ENCODE measurements at places on chromosomes 5 and 9.

DNA sequence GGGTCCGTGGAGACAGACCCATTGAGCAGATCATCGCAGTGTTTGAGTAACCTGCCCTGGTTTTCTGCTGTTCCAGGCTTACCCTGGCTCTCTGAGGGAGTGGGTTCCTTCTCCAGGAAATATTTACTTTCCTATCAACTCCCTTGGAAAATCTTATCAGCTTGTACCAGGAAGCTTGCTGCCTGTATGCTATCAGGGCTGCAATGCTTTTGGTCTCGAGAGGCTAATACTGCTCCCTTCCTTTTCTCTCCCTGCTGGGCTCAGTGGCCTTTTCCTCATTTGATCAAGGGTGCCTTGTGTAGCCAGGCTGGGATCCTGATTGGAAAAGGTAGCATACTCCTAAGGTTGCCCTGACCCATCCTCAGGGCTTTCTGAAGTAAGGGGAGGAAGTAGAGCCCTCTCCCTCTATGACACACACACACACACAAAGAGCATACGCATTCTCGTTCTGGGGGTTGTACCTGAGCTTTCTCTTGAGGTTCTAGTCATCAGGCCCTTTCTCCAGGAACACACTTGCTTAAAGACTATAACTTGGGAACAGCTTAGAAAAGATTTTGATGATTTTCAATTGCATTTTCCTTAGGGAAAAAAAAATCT lies 41.6 kb downstream of the CYSTM1 start:
- no peak for DNase-seq

DNA sequence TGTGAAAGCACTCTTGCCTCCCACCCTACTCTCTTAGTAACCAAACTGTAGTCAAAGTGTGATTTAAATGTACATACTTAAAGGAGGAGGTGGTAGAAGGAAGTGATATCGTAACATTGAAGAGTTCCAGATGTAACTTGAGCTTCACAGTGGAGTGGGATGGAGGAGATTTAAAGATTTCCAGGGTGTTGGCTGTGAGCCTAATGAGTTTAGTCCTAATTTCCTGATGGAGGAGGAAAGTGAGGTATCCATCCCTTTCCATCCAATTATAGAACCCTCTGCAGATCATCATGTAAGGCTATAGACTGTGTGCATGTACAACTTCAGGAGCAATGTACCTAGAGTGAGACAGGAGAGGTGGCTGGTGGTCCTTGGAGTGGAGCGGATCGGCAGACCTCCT lies 1163.9 kb upstream of the SEMA6A start:
- DNase-seq, result no peak

DNA sequence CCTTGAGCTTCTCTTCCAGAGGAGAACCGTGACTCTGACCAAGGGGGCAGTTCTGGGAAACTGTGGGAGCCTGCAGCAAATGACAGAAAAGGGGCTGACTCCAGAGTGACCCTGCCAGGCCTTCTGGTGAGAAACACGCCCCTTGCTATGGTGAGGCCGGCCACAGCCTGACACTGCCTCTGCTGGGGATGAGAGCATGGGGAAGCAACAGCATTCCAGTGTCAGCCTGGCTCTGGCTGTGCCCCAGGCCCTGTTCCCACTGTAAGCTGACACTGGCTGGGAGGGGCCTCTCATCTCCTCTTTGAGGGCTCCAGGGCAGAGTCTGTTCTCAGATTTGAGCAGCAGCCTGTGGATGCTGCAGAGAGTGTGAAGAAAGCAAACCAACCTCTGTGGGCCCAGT lies 180.0 kb upstream of the IL12B start:
- DNase-seq, result no peak

GRCh38 chr9:79001012-79001411 lies 570.8 kb upstream of the TLE4 start:
- DNase-seq, result no peak

DNA sequence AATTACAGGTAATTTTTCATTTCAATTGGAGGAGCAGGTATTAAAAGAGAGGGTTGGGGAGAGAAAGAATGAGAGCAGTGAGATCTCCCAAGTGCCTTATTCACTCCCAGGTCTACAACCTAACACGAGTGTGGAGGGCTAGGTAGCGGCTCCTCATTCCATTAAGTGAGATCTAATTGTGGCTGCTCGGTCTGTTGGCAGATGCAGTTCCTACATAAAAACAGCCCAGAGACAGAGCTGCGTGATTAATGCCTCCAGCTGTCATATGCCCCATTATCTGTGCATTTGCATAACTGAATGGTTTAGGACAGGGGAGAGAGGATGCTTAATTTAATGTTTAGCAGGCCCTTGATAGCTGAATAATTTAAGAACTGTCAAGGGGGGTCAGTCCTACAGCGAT lies 100.5 kb downstream of the PSAT1 start:
- DNase-seq, result no peak

- DNase-seq, result no peak
Measured at GRCh38 chr9:98652741-98653140, 56.0 kb downstream of the GABBR2 start.

DNA sequence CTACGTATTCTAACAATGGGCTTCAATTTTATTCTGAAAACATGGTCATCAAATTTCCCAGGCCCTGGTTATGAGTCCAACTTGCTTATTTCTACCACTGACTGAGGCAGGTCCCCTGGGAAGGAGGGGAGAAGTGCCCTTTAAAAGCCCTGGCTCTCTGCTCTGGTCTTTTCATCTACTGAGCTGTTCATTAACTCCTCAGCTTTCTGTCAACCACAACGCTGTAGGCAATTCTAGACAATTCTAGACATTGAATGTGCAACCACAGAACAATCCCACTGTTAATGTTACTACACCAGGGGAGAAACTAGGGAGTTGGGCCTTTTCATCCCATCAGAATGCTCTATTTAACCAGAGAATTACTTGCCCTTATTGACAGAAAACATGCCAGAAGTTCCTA lies 10.0 kb downstream of the MOCS2 start:
- no peak for DNase-seq

GRCh38 chr9:123002754-123003153 lies 30.7 kb upstream of the GPR21 start:
- DNase-seq, result no peak

GRCh38 chr5:34017254-34017653 lies 9.4 kb upstream of the AMACR start:
- no peak for DNase-seq

GRCh38 chr9:79006546-79006945 lies 565.2 kb upstream of the TLE4 start:
- DNase-seq, result no peak

GRCh38 chr9:138104251-138105122 lies 226.9 kb downstream of the CACNA1B start:
- DNase-seq, result no peak

- no peak for DNase-seq
Measured at GRCh38 chr5:78627175-78627574, 21.4 kb downstream of the LHFPL2 start.

DNA sequence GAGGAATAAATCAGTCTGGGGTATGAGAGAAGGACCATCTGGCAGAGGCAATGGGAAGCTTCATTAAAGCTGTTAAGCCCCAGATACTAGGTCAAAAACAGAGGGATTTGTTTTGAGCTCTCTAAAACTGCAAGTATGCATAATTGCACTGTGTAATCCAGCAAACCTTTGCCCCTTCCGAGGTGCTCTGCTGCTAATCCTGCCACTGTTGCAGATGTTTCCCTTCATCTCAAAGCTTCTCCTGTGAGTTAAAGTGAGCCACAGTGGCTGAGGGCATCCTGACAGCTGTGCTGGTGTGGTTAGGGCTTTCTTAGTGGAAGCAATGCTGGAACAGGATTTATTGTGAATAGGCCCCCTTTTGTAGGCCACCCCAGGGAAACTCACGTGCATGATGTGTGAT lies 160.3 kb upstream of the TRPC7 start:
- no peak for DNase-seq

DNA sequence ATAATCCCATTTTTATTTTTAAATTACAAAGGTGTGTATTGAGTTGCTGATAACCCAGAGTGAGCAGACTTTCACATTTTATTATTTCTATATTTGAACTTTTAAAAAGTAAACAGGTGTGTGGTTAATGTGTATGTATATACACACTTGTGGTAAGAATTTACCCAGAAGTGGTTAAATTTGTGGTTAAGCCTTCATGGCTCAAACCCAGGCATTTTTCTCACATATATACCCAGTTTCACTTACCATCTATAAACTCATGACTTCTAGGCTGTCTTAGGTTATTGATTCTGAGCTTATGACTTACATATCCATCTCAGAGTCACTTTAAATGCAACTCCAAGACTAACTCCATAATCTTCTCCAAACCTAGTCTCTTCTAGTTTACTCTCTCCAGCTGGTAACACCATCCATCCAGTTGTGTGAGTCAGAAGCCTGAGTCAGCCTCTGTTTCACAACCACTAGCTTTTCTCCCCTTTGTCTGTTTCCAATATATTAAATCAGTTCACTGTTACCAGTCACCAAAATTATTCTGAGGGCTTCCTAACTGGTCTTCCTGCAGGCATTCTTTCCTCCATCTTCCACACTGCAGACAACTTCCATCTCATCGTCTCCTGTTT lies 20.2 kb downstream of the ZBED3 start:
- no peak for DNase-seq

GRCh38 chr5:172792701-172793570 lies 21.9 kb upstream of the DUSP1 start:
- no peak for DNase-seq

GRCh38 chr5:69284203-69284602 lies 48.4 kb downstream of the CCDC125 start:
- no peak for DNase-seq

DNA sequence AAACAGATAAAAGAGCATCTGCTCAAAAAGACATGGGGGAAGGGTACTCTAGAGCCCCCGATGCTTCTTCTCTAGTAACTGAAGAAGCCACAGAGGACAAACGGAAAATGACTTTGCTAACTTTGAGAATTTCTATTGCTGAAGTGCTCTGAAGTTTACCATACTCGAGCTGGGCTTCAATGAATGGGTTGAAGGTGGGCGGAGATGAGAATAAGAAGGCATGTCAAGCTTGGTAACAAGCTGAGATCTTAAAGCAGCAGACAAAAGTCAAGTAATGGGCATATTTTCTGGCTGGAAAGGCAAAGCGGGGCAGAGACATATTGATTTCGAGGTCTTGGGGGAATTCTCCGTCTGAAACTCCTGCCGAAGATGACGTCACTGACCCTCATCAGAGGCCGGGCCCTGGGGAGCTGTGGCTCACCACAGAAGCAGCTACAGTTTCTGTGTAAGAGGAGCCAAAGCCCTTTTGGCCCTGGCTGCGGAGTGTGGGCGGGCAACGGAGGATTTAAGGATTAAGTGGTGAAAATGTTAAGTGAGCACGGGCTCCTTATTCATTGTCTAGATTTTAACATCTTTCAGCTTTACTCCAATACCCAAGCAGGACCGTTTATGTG lies 115.8 kb upstream of the SLIT3 start:
- DNase-seq, result no peak

DNA sequence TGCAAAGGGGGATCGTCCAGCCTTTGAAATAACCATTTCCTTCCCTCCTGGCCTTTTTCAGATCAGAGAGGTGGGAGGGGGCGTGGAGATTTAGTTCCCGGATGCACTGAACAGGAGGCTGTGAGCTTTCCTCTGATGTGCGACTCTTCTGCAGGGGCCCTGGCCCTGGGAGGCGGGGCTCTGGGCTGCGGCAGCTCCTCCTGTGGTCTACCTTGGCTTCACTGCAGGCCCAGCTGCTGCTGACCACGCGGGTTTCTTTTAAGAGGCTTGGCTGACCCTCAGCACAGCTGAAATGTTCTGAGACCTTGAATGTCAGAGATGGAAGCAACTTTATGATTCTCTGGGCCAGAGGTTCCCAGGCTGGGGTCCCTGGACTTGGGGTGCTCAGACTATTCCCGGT lies 27.0 kb upstream of the COL15A1 start:
- no peak for DNase-seq

DNA sequence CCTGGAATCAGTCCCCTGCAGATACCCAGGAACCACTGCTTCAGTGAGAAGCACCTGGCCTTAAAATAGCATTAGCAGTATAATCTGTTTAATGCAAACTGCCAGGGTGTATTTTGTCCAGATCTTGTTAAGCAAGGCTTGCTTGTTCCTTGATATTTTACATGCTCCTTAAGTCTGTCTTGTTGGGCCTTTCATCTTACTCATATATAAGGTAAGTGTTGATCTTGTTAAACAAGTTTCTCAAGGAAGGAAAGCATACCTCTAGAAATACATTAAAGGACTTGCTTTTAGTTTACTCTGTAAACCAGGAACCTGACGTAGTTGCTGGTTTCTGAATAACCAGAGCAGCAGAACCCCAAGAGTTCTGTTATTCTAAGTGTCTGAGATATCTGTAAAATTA lies 13.7 kb downstream of the HSPA4 start:
- DNase-seq, result no peak

GRCh38 chr5:132190161-132190817 lies 37.4 kb downstream of the P4HA2 start:
- no peak for DNase-seq

DNA sequence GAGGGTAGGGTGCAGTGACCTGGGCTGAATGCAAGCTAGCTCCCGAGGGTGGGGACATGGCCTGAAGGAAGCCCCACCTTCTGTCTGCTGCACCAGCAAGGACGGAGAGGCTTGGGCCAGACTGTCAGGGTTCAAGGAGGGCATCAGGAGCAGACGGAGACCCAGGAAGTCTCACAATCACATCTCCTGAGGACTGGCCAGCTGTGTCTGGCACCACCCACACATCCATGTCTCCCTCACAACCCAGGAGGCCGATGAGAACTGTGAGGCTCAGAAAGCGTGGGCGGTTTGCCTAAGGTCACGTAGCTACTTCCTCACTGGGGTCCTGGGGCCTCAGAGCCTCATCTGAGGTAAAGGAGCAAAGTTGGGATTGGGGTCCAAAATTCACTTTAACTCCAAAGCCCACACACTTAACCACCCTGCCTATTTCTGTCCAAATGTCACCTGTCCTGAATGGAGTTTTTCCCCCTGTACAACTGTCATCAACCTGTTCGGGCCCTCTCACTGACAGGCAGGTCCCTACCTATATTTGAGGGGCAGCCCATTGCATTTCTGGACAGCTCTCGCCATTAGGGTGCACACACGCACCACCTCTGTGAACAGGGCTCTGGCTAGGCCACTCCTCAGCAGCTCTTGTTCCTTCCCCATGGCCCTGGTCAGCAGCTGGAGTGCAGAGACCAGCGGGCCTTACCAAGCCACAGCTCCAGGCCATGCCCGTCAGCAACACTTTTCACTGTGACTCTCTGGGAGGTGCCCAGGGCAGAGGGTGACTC lies 3.4 kb downstream of the IL13 start:
- DNase-seq, result no peak

- no peak for DNase-seq
Measured at GRCh38 chr5:74885170-74885569, 19.0 kb upstream of the FAM169A start.

DNA sequence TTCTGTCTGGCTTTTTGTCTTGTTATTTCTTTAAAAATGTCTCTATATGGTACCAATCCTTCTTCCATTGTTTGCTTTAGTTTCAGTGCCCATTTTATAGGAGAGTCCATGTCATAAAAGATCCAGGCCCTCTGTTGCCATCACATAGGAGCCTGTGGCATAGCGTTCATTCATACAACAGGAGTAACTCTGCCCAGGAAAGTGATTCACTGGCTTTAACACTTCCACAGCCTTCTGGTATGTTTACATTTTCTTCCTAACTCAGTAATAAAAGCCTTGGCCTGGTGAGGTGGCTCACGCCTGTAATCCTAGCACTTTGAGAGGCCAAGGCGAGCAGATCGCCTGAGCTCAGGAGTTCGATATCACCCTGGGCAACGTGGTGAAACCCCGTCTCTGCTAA lies 519.3 kb upstream of the PTGER4 start:
- no peak for DNase-seq
